ENCODE measurements at places on chromosomes 12 and 14.

GRCh38 chr14:80965037-80965436, 9.6 kb downstream of the TSHR start:
- no peak for DNase-seq

DNA sequence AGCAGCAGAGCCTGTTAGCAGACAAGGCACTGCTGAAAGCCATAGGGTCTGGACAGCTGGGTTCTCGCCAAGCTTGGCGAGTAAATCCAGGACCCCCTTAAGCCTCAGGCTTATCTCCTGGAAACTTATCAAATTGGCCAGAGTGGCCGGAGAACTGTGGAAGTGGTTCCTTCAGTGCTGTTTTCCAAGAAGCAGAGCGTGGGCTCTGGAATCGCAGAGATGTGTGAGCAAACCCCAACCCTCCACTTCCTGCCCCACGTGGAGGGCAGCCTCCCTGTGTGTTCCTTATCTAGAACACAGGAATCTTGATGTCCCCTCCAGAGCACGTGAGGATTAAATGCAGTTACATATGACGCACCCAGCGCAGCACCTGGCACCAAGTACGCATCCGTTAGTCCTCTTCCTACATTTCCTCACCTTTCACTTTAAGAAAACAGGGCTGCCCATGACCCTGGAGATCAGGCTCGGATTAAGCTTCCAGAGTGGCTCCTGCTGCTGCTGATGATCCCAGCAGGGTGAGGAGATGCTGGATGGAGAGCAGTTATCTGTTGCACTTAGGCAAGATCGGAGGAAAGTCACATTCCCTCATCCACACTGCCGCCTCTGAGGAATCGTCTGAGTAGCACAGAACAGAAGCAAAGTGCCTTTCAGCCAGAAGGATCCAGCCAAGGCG, 35.0 kb downstream of the MMAB start:
- no peak for DNase-seq

GRCh38 chr12:129534966-129535750, 368.7 kb downstream of the TMEM132D start:
- no peak for DNase-seq

DNA sequence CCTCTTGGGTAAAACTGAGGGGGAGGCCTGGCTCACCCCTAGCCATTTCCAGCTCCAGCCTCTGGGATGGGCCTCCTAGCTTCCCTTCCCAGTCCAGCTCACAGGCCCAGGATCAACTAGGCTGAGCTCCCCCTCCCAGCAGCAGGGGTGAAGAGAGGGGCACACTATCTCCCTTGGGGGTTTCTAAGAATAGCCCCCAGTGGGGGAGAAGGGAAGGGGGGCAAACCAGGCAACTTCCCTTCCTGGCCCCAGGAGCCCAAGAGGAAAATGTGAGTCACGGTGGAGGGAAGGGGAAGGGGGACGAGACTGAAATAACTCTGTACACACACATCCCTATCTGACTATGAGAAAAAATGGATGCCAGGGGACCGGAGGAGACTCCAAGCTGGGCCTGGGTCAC, 9.0 kb downstream of the ADCY6 start:
- DNase-seq: no peak

- DNase-seq: peak; percentile 16
Measured at GRCh38 chr12:129276361-129277060, 423.2 kb downstream of the GLT1D1 start.

GRCh38 chr12:110775997-110776396, 33.3 kb upstream of the PPP1CC start:
- no peak for DNase-seq

- DNase-seq: no peak
Measured at GRCh38 chr14:72603639-72604038, 290.3 kb downstream of the DPF3 start.

GRCh38 chr12:12398026-12398859, 41.4 kb downstream of the BORCS5 start:
- no peak for DNase-seq

DNA sequence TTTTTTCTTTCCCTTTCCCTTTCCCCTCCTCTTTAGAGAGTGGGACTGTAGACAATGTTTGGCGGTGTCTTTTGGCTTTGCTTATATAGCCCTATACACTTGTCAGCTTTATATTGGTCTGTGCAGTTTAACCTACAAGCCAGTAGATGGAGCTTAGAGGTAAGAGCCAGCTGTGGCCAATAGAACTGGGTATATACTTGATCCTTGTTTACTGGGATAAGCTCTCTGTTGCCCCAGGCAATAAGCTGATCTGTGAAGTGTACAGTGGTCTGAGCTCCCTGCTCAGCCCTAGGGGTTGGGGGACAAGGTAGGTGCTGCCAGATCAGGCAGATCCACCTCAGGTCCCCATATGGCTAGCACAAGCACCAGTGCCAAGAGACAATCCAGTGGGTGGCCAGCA, 434.1 kb downstream of the NOVA1 start:
- DNase-seq: no peak

DNA sequence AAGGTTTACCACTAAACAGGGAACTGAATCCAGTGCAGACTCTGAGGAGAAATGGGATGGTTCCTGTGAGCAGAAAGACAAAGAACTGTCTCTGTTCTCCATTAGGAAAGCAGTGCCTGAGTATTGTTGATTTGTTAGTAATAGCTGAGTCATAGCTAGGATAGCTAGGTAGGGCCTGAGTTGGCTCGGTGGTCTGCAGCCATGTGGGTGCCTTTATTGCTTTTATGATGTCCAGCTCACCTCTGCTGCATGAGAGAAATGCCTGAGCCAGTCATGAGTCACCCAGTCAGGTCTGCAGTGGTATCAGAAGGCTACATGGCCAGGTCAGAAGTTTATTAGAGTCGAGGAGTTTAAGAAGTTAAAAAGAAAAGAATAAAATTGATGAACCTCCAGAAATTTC, 24.2 kb downstream of the TRHDE start:
- DNase-seq: no peak

DNA sequence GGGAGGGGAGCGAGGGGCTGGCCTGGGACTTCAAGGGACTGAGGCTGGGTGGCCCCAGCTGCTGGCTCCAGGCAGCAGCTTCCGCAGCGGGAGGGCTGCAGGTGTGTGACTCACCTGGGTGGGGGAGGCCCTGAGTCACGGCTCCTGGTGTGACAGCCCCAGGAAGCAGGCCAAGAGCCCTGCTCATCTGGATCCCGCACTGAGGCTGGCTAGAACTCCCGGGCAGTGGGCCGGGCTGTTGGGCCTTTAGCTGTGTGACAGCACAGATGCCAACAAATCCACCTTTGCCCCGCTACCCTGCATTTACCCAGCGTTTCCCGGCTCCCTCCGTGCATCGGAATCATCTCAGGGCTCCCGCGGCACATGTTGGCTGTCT, 180.0 kb upstream of the PRMT8 start:
- no peak for DNase-seq

DNA sequence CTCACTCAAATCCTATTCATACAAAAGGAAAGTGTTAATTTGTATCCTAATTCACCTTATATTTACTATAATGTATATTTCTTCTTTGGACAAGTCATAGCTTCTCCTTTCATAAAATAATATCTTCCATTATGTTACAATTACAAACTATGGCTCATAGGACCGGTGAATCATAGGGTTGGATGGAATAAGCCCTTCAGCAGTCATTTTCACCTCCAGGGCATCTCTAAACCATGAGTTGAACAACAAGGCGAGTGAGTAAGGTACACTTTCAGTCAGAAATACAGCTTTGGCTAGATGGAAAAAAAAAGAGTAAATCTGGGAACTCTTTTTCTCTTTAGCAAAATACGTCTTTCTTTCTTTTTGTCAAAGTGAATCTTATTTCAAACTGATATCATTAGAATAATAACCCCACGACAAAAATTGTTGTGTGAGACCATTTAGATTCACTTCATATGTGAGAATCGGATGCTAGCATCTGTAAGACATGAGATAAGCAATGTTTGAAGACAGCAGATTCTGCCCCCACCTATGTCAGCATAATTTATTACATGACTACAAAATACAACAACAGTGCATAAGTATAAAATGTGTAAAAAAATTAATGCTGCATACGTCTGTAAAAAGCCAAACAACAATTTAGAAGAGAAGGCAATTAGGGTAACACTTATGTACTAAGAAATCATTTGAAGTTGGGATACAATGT, 184.4 kb upstream of the SLC38A2 start:
- no peak for DNase-seq

DNA sequence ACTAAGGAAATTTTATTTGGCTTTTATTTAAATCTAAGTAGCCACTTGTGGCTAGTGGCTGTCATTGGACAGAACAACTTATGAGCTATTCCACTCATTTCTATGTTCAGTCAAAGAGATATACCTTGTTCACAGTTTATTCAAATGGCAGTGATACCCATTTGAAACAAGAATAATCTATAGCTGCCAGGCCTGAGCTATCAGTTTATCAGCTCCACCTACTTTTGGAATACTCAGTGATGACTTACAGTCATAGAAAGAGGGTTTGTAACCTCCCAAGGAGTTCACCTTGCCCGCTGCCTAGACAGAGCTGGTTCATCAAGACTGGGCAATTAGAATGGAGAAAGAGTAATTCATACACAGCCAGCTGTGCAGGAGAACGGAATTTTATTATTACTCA, 4.5 kb upstream of the ABHD4 start:
- no peak for DNase-seq

DNA sequence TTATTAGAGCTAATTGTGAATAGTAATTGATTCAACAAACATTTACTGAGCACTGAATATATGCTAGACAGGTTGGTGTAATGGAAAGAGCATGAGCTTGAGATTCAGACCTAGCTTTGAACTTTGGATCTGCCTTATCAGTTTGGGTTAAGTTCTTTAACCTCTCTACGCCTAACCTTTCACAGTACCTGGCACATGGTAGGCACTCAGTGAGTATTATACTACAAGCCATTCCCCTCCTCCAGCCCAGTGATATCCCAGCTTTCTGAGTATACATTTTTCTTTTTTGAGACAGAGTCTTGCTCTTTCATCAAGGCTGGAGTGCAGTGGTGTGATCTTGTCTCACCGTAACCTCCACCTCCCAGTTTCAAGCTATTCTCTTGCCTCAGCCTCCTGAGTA, 32.0 kb downstream of the FAM177A1 start:
- no peak for DNase-seq

GRCh38 chr14:45194964-45195363, 58.0 kb downstream of the MIS18BP1 start:
- DNase-seq: no peak

- DNase-seq: no peak
Measured at GRCh38 chr14:23361320-23361719, 3.7 kb downstream of the EFS start.

GRCh38 chr14:74988131-74988530, 14.6 kb upstream of the EIF2B2 start:
- no peak for DNase-seq

DNA sequence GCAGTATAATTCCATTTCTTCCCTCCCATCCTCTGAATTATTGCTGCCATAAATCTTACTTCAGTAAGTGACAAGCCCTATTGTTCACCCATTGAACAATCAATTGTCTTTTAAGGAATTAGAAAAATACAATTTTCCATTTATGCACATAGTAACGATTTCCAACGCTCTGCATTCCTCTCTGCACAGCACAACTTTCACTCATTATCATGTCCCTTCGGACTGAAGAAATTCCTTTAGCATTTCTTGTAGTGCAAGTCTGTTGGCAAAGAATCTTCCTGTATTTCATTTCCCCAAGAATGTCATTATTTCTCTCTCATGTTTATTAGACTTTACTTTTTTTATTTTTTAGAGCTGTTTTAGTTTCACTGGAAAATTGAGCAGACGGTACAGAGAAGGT, 252.1 kb upstream of the RTL1 start:
- no peak for DNase-seq

DNA sequence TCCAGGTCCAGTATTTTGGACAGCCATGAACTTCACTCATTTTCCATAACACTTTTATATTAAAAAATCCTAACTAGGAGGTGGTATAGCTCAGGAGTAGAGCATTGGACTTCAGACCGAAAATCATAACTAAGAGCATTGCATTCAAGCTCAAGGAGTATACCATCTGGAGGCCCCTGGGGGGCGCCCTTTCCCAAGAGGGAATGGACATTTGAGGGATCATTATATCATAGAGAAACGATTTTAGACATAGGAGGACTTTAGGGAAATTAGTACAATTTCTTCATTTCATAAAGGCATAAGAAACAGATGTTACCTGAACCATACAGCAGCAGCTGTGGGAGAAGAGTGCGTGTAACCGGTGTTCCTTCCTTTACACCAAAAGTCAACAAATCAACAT, 5.2 kb upstream of the ATG14 start:
- DNase-seq: no peak

DNA sequence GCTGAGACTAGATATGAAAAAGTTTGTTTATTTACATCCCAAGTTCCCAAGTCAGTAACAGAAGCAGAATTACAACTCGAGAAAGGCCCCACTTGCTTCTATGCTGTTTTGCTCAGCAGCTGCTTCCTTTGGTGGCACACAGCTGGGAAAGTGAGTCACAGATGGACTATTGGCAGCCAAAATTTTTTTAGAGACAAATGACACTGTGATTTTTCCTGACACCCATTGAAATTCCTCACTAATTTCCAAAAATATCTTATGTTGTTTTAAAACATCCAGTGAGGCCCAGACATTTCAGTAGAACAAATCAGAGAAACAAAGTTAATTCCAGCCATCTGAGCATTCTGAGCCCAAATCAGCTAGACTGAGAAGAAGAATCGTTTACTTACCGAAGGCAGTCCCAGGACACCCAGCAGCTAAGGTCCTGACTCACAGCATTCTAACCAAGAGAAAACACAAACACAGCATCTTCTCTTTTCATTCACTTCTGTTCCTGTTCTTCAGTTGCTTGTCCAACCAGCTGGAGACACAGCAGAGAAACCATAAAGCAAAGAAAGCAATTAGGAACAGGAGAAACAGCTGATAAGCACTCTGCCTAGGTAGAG, 188.3 kb downstream of the DAD1 start:
- DNase-seq: no peak

GRCh38 chr14:95098984-95099599, 58.2 kb downstream of the DICER1 start:
- peak; percentile 45 for DNase-seq

GRCh38 chr12:123941624-123942237, 30.9 kb downstream of the CCDC92 start:
- no peak for DNase-seq

Data from NCI-H1436 (cell line).